HAP-1 (cell line): ENCODE measurements at places on chromosomes 4 and X.

DNA sequence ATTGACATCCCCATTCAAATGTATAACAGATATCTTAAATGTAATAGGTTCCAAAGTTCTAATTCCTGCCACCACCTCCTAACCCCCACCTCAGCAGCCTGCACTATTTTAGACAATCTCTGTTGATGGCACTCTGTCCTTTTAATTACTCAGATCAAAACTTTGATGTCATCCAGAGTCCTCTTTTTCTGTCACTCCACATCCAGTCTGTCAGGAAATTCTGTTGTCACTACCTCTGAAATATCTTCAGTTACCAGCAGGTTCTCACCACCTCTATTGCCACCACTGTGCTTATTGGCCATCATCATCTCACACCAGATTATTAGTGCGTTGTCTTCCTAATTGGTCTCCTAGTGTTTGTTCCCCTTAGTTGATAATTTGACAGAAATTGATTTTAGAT, 76.2 kb downstream of the PTPN13 start:
- no peak for DNase-seq

DNA sequence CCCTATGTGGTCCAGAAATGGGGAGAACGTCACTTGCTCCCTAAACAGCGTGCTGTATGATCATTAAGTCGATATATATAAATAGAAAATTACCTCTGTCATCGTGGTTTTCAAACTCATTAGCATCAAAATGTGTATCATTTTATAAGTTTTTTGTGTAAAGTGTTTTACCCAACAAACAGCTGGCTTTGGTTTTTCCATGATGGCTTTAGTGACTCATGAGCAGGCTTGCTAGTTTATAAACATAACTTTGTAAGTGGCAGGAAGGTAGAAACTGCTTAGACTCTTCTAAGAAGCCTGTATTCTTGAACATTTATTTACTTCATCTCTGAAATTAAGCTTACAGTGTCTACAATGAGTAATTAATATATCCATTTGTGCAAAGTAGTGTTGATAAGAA, 108.4 kb upstream of the DIPK2B start:
- DNase-seq, result no peak

GRCh38 chrX:126124721-126125120, 41.4 kb downstream of the DCAF12L2 start:
- DNase-seq, result no peak

GRCh38 chr4:150493851-150494250, 88.1 kb upstream of the MAB21L2 start:
- DNase-seq, result no peak

- no peak for DNase-seq
Measured at GRCh38 chr4:31415629-31416028, 695.5 kb downstream of the PCDH7 start.

DNA sequence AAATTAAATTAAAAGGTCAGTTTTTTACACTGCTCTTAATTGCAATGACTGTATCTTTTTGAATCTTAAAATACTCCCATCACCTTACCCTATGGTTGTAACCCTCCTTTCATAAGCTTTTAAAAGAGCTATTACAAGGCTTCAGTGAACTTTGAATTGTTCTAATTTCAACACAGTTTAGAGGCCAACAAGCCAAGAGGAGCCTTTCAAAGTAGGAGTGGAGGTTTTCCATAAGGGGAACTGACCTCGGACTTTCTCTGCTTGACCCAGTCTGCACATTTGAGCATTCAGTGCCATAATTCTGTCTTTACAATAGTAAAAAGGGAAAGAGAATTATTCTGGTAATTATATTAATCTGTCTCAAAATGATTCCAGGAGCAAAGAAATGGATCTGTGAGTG, 98.9 kb downstream of the PARM1 start:
- no peak for DNase-seq

GRCh38 chr4:146148021-146148420, 27.5 kb upstream of the LSM6 start:
- no peak for DNase-seq

DNA sequence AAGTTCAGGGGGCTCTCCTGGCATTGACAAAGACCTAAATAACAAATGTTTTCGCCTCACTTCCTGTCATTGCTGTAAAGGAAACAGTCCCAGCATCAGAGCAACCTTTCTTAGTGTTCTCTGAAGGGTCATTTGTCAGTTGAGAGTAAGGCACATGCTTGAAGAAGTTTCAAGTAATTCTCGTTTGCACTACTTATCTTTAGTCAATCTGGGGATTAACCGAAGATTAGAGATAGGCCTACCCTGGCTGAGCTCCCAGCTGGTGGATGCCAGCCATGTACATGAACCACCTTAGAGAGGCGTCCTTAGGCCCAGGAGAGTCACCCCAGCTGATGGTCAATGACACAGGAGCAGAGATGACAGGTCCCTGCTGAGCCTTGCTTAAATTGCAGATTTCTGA, 189.9 kb upstream of the PGRMC2 start:
- no peak for DNase-seq

- no peak for DNase-seq
Measured at GRCh38 chr4:18858229-18858922, 836.8 kb upstream of the LCORL start.

DNA sequence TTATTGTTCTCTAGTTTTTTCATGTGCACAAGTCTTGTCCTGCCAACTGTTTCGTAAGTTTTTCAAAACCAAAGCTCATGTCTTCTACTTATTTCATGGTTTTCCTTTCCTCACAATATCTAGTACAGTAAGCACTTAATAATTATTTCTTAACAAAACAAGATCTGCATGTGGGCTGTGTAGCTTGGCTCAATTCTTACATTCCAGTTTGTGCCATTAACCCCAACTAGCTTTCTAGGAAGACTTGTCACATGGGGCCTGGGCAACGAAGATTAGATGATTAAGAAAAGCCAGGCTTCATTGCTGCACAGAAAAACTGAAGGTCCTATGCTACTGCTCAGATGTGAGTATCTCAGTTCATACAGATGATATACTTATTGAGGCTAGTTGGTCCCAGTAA, 155.3 kb upstream of the TEX13A start:
- no peak for DNase-seq

GRCh38 chr4:37747772-37748330, 61.7 kb upstream of the RELL1 start:
- no peak for DNase-seq

DNA sequence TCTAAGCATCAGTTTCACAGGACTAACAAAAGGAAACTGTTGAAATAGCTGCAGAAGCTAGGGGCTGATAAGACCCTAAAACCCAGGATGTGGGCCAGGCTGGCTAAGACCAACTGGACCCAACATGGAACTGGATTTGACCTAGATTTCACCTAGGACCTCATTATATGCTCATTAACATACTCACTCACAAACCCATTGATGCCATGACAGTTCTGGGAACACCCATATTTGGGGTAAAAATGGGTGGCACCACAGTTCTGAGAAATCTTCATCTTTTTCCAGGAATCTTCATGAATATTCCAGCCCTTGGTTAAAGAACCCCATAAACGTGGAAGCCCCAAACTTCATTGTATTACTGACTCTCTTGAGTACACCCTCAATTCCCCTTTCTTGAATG, 41.1 kb downstream of the HSD17B13 start:
- no peak for DNase-seq

DNA sequence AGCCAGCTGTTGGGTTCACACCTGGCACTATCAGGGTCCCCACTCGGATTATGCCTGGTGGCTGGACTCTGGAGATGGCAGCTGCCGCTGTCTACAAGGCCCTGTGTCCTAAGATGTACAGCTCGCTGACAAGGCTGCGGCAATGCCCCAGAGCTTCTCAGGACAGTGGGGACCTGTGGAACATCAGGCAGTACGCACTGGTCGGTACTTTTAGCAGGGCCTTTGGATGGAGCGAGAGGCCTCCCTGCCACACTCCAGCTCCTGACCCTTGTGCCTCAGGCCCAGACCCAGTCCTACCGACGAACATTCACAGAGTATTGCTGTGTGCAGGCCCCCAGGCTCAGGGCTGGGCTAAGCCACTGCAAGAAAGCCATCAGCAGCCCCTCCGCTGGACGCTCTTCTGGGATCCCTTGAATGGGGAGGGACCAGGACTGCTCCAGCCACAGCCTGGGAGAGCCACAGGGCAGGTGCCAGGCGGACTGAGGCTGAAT, 45.7 kb upstream of the HMX1 start:
- DNase-seq, result no peak

DNA sequence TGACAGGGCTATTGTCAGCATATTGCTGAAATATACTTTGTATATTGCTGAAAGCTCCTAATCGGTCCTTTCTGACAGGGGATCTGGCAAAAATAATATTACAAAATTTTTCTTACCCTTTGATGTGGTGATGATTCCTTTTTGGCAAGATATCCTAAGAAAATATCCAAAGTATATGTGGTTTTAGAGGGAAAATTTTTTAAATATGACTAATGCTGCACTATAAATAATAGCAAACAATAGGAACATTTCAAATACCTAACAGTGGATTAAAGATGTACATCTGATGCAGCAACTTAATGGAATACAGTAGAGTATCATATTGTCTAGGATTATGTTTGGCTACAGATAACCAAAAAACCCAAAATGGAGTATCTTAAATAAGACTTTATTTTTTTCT, 49.6 kb downstream of the RRAGB start:
- no peak for DNase-seq

- peak; percentile 86 for DNase-seq
Measured at GRCh38 chrX:71253253-71254091, 468 bp downstream of the ZMYM3 start.

DNA sequence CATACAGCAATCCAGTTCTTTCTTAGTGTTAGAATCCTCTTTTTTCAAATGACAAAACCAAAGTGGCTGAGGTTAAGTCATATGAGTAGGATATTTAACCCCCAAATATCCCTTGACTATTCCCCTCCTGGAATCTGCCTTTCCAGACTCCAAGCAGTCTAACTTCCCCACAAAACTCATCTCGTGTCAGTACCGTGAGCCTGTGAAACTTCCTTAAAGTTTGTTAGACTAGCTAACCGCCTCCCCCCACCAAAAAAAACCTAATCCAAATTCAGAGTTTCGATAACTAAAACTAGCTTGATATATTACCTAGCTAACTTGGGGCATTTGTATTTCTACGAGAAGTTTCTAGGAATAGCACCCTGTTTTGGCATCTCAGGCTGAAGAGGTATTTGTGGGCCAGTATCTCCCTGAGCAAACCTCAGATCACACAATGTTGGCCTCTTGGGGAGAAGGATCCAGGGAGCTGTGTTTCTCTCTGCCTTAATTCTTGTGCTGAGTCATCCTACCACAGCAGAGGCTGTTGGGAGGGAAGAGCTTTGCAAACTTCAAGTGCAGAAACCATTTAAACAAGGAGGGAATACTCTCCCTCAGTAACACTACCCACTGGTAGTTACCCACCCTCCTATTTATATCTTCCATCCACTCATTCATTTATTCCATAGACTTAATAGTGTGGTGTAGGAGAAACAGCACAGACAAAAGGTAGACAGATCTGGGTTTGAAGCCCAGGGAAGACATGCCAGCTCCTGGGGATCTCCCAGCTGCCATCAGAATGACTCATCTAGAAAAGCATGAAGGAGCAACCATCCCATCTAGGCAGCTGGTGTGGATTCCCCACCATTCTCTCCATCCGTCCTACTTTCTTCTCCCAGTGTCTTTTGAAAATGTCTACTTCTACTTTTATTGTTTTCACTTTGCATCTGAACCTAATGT, 39.3 kb upstream of the TXK start:
- DNase-seq, result no peak

- no peak for DNase-seq
Measured at GRCh38 chr4:62455871-62456270, 1255.7 kb downstream of the ADGRL3 start.

- DNase-seq, result no peak
Measured at GRCh38 chr4:174528226-174528625, 5.9 kb upstream of the HPGD start.

GRCh38 chr4:164894702-164895101, 17.7 kb downstream of the APELA start:
- no peak for DNase-seq

DNA sequence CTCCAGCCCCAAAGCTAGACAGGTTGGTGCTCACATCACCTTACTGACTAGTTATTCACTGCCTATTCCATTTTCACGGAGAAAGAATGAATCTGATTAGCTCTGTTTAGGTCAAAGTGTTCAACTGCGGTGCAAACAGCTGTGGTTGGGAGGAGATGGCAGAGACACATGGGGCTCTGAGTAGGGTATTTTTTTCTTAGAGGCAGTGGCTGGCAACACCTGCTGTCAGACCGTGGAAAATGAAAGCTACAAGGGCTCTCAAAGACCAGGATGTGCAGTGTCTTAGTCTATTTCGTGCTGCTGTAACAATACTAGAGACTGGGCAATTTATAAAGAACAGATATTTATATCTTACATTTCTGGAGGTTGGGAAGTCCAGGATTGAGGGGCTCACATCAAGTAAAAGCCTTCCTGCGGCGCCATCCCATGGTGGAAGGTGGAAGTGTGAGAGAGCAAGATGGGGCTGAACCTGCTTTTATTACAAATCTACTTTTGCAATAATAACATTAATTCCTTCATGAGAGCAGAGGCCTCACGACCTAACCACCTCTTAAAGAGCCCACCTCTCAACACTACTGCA, 10.6 kb downstream of the NYX start:
- DNase-seq, result no peak

GRCh38 chr4:77052352-77052751, 23.4 kb downstream of the CCNI start:
- no peak for DNase-seq

- no peak for DNase-seq
Measured at GRCh38 chr4:157983300-157983699, 189.5 kb downstream of the GASK1B start.

- no peak for DNase-seq
Measured at GRCh38 chr4:96952610-96953009, 1112.7 kb downstream of the PDHA2 start.

DNA sequence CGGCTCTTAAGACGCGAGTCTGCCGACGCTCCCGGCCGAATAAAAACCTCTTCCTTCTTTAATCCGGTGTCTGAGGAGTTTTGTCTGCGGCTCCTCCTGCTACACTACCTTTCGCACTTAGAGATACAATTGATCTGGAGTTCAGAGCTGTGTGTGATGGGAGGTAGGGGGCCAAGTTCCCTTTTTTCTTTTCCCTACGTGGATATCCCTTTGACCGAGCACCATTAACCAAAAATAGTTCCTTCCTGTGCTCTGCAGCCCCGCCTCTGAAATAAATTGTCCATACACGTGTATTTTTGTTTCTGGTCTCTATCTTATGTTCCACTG, 555 bp upstream of the PGM2 start:
- peak; percentile 17 for DNase-seq

DNA sequence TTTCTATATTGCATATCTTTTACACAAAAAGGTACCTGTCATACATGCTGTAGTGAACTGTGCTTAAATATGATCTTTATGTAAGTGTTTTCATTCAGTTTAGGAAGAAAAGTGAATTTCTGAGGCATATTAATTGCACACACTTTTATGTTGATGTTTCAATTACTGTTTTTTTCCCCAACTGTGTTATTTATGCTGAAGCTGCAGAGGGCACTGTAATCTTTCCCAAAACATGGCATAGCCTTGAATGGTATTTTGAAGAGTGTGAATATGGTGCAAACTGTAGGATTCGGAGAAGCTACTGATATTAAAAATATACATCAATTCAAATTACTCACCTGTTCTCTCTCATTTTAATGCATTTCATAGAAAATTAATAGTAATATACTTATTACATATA, 6.0 kb upstream of the CENPE start:
- DNase-seq, result peak; percentile 39
